ENCODE measurements at places on chromosomes 7 and 10. TPM values are rescaled to one million over a fixed set of nuclear protein-coding genes. Genes with fewer than 3 reads are reported as not detected.

Gene STEAP4
- not detected for total RNA-seq

Gene SH2D4B
- total RNA-seq = 0.03 TPM

Gene PLXDC2
- 0.02 TPM for total RNA-seq

Gene PON3
- total RNA-seq = 38.2 TPM

Data from A549 treated with CORT108297 at 1 μM for 4 hours (cell line).